ENCODE measurements at places on chromosomes 1 and 21. TPM values are rescaled to one million over a fixed set of nuclear protein-coding genes. Genes with fewer than 3 reads are reported as not detected.

DNA sequence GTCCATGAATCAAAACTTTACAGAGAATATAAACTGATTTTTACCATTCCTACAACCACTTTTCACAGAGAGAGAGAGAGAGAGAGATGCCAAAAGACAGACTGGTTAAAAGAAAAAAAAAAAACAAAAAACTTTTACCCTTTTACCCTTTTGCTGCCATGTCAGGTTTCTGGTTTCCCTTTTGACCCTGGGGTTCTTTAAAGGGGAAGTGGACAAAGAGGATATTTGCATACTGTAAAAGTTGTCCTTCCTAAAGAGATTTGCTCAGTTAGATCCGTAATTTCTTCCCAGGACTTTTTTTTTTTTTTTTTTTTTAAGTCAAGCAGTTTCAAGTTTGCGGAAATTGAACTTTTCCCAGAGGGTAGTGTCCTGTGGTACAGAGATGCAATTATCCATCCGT lies 287.8 kb upstream of the RGS18 start:
- DNase-seq: no peak

GRCh38 chr1:115105831-115106230 lies 16.5 kb upstream of the TSPAN2 start:
- no peak for DNase-seq

- no peak for DNase-seq
These were observed 50.2 kb downstream of the UBE4B start for GRCh38 chr1:10082785-10083479.

- DNase-seq: peak; percentile 73
These were observed 86.9 kb downstream of the UCK2 start for GRCh38 chr1:165914136-165914798.

DNA sequence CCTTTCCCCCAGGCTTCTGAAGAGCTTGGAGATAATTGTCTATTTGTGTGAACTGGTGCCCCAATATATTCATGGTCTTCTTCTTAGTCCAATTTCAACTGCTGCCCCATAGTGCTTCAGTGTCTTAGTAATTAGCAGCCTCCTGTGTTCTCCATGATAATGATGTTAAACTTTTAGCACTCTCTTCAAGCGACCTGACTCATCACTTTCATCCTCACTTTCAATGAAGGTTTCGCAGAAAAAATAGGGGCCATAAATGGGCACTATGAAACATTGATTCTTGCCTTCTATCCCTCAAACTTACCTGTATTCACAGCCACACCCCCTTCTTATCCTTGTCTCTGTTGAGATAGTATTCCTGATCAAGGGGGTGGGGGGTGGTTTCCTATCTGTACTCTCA lies 210.6 kb downstream of the DNM3 start:
- DNase-seq: no peak

DNA sequence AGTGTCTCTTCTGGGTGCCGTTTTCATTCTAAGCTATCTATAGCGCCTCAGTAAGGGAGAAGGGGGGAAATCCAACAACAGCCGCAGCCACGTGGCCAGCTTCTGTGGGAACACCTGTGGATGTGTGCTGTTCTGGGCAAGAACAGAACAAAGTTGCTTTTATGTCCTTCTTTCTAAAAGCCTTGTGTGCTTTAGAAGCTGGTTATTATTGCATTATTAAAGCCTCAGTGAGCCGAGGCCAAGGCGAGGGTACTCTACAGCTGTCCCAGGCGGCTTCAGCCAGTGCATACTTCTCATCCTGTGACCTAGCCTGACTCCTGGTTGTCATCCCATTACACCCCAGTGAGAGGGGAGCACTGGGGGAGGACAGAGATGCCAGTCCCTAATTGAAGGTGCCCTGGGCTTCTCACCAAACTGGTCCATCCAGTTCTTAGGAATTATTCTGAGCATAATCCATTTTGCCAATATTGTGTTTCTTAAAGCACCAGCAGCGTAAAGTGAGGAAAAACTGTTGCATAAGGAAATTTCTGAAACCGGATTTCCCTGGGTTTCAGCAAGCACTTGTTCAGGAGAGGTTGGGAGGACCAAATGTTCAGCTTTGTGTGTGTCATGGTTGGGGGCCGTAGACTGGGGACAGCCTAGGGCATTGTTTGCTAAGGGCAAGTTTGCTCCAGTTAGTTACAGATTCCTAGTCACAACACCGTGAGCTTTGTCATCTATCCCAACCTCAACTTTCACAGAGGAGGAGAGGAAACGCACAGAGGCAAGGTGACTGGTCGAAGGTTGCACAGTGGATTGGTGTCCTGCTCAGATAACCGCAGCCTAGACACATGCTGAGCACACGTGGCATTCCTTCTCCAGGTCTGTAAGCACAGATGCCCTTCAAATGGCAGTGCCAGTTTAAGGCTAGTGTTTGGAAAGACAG lies 61.0 kb upstream of the ATP1A1 start:
- peak; percentile 13 for DNase-seq

Gene FOXO6
- total RNA-seq: 1.00 TPM

Gene KRTAP11-1
- not detected for total RNA-seq

Gene COL16A1
- total RNA-seq: 13.8 TPM

Measured in H7 (cell line).